ENCODE measurements at places on chromosomes 6 and 20.
A peak's percentile ranks its signal among the peaks of the same experiment; 100 is the strongest.

DNA sequence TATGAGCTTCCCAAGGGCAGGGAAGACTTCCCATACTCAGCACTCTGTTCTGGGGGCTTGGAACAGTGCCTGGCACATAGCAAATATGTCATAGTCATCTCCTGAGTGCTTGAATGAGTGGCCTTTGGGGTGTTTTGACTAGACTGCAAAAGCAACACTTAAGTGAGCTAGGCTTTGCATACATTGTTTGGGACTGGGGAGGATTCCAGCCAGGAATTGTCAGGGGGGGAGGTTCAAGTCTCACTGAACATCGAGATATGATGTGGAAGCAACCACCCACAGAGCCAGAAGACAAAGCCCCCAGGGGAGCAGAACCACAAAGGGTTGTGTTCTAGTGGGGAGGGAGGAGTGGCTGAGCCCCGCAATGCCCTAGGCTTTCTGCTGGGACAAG, 98.4 kb downstream of the SYCP2 start:
- DNase-seq: no peak

DNA sequence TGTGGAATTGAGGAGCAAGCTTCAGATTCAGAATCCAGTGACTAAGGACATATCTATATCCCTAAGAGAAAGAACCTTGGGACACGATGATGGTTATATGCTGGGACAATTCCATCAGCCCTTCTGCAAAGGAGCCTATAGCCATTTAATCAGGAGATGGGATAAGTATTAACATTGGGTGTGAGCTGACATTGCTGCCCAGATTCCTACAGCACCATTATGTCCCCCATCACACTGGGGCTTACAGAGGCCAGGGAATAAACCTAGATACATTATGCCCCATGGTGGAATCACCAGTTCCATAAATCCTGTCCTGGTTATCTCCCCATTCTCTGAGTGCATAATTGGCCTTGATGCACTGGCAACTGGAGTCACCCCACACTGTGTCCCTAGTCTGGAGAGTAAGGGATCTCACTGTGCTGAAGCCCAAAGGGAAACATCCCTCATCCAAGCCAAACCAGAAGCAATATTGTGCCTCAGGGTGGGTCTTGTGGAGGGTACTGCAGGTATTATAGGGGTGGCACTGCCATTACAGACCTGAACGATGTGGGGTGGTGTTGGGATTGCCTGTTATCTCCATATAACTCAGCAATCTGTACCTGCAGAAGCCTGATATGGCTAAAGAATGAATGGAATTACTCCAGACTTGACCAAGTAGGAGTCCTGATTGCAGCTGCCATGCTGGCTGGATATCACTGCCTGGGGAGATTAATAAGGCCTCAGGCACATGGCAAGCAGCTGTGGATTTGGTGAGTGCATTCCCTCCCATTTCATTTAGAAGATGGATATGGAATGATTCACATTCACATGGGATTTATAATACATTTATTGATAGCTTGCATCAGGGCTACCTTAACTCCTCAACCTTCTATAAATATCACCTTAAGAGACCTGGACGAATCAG, 5.0 kb downstream of the HLA-A start:
- no peak for DNase-seq

- no peak for DNase-seq
Observed at GRCh38 chr6:154848580-154848979, 115.4 kb downstream of the SCAF8 start.

DNA sequence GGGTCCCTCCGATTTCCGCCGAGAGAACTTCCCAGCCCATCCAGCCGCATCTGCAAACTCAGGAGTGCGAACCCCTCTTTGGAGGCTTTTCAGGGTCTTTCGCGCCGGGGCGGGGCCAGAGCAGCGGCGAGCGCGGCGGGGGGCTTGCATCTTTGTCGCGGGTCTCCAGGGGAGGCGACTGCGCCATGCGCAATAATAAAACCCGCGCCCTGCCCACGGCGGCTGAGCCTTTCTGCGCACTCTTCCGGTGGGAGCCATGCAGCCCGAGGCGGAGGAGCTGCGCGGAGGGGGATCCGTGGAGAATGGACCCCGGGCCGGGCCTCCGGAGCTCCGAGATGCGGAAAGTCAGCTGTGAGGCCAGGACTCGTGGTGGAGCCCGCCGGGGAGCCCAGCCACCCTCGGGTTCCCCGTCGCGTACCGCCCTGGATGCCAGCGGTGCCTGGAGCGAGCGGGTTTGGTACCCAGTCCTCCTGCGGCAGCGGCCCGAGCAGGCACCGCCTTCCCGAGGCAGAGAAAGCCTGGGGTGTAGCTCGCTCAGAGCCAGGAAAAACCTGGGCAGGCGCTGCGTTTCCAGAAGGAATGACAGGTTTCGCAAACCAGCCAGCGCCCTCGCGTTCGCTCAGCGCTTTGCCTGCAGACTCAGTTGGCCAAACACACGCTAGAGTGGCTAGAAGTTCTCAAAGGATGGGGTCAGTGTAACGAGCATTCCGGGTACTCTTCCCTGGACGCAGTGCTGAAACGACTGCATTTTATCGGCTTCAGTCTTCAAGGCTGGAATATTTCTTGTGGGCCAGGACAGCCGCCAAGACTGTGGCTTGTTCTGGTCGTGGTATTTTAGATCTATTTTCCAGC, 1.2 kb downstream of the AKAP12 start:
- no peak for DNase-seq

- no peak for DNase-seq
Observed at GRCh38 chr20:63373996-63374395, 12.8 kb upstream of the CHRNA4 start.

- DNase-seq: no peak
Observed at GRCh38 chr6:41917528-41917927, 3.4 kb downstream of the MED20 start.

DNA sequence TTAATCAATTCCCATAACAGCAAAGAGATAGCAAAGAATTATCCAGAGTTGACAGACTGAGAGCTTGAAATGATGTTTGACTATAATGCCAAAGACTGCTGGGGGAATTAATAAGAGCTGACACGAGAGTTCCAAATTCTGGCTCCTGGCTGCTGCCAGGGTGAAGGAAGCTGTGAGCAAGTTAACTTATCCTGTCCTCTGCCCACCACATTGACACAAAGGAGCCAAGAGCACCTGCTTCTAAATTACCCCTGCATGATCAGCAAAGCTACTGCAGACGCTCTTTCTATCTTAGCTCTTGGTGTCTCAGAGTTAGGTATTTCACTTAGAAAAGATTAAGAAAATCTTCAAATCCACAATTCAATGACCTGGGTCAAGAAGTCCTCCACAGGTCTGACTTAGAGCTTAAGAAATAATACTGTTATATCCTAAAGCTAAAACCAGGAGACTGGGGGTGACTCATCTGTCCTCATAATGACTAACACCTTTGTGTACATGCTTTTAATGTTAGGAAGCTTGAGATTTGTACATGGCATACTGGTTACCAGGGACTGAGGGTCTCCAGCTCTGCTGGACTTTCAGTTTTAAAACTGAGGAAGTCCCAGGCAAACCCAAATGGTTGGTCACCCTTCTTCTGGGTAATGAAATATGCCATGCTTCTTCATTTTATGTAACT, 13.2 kb upstream of the FRK start:
- no peak for DNase-seq

- no peak for DNase-seq
Observed at GRCh38 chr6:87522686-87523085, 49.9 kb downstream of the SLC35A1 start.

DNA sequence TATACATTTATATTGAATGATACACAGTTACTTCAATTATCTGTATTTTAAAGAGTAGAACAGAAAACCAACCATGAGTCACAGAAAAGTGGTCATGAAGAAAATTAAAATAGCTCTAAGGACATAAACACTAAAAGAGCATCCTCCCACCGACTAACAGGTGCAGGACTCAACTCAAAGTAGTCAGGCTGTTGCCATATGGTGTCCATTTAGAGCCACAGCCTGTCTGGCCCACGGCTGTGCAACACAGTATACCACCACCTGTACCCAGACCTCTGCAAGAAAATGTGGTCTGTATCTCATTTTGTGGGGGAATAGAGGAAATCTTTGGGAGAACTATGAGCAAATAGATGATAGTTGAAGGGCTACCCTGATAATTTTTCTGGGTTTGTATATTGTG, 449.8 kb upstream of the RNF217 start:
- peak; percentile 56 for DNase-seq

DNA sequence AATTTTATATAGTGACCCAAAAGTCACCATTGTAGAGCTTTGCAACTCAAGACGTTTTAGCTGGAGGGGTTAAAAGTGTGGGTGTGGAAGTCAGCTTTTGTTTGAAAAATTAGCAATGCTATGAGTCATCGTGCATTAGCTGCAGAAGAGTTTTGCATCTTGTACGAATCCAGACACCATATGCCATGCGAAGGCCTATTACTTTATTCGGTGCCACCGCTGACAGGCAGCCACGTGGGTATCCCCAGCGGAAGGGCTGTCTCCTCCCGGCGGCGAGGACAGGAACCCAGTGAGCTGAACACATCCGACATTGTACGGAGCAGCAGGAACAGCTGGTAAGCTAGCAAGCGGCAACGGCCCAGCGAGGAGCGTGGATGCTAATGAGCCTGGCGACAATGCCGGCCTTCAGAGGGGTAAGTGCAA, 84.4 kb downstream of the INSM1 start:
- no peak for DNase-seq
